ENCODE measurements at places on chromosomes 1 and 21.
A peak's percentile ranks its signal among the peaks of the same experiment; 100 is the strongest.

GRCh38 chr1:181089676-181090544 is 1.4 kb downstream of the IER5 start:
- DNase-seq = no peak

- DNase-seq = no peak
Measured at GRCh38 chr1:23578311-23578996, 19.2 kb upstream of the ID3 start.

DNA sequence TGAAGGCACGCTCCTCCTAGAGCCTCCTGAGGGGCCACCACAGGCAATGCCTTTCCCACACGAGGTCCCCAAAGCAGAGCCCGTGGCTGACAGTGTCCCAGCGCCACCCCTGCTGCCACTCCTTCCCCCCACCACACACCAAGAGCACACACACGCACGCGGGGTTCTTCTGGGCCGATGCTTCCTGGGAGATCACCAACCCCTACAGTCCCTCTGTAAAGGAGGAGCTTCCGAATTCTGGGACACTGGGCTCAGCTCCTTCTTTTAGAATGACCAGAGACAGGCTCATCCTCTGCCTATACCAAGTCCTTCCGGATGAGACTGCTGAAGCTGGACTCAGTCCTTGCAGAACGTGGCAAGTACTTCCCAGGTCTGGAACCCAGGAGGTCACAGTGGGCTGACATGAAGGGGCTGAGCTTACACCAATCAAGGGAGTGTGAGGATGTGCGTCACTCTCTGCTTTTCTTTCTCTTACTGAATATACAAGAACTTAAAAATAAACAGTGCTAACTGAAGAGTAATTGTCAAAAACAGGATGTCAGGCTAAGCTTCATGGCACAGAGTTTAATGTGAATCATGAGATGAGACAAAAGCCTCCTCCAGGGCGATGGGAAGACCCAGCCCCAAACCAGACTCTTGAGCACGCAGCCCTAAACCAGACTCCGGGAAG is 12.7 kb downstream of the SSU72 start:
- no peak for DNase-seq

- no peak for DNase-seq
Measured at GRCh38 chr1:23957096-23957495, 2.5 kb upstream of the PNRC2 start.

DNA sequence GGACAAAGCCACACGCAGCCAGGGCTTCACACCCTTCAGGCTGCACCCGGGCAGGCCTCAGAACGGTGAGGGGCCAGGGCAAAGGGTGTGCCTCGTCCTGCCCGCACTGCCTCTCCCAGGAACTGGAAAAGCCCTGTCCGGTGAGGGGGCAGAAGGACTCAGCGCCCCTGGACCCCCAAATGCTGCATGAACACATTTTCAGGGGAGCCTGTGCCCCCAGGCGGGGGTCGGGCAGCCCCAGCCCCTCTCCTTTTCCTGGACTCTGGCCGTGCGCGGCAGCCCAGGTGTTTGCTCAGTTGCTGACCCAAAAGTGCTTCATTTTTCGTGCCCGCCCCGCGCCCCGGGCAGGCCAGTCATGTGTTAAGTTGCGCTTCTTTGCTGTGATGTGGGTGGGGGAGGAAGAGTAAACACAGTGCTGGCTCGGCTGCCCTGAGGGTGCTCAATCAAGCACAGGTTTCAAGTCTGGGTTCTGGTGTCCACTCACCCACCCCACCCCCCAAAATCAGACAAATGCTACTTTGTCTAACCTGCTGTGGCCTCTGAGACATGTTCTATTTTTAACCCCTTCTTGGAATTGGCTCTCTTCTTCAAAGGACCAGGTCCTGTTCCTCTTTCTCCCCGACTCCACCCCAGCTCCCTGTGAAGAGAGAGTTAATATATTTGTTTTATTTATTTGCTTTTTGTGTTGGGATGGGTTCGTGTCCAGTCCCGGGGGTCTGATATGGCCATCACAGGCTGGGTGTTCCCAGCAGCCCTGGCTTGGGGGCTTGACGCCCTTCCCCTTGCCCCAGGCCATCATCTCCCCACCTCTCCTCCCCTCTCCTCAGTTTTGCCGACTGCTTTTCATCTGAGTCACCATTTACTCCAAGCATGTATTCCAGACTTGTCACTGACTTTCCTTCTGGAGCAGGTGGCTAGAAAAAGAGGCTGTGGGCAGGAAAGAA is 8.1 kb downstream of the PSRC1 start:
- no peak for DNase-seq

DNA sequence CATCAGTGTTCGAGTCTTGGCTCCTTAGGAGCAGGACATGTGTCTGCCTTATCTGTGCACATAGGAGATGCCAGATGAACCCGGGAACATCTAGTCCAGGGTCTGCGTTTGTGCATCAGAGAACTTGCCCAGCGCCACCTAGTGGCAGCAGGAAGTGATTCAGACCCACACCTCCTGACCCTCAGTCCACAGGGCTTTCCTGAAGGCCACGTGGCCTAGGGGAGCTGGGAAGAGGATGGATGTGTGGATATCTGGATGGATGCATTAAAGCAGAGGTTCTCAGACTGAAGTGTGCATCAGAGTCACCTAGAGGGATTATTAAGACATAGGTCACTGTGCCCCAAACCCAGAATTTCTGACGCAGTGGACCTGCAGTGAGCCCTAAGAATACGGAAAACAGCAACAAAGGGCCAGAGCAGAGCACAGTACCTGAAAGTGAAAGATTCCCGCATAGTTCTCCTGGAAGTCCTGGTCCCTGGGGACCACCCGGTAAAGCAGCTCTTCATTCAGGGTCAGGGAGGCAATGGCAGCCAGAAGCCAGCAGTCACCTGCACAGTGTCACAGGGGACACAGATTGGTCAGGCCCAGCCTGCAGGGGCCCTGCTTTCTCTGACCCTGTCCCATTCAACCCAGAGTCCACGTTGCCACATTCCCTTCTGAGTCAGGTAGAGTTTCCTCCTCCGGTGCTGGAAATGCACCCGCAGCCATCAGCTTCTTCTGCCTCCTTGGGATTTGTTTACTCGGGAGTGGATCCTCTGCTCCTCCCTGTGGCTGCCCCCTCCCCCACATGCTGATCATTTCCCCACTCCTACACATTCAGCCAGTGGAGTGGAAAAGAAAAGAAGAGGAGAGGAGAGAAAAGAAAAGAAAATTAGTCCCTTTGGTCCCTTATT is 37.0 kb downstream of the CAPN8 start:
- peak; percentile 29 for DNase-seq

DNA sequence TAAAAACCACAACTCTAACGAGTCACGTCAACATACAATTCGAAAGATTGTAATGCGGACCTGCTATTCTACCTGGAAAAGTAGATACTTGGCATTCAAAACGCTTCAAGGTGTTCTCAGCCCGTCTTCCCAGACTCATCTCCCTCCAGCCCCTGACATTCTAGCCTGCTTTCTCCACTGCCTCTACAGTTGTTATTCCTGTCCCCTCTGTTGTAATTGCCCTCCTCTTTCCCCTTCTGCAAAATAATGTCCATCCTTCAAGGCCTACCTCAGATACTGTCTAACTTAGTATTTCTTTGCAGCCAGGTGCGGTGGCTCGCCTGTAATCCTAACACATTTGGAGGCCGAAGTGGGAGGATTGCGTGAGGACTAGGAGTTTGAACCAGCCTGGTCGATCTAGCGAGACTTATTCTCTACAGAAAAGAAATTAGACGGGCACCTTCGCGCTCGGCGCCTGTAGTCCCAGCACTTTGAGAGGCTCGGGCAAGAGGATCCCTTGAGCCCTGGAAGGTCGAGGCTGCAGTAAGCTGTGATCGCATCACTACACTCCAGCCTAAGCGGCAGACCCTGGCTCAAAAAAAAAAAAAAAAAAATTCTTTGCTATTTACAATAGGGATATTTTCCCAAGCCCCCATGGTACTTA is 756 bp upstream of the RBM34 start:
- no peak for DNase-seq

DNA sequence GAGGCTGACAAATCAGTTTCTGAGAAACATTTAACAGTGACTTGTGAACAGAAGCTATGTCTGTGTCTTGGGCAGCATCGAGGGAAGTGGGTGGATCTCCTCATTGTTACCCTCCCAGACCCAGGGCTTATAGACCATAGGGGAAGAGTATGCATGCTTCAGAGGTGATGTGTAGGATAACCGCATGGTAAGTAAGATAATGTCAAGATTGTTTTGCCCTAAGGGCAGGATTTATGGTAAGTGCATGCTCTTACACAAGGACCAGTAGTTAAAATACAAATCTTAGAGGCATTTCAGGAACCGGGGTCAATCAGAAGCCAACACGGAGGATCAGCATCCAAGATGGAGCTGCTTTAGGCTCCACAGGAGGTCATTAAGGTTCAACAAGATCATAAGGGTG is 7.7 kb upstream of the PRMT2 start:
- DNase-seq = no peak

DNA sequence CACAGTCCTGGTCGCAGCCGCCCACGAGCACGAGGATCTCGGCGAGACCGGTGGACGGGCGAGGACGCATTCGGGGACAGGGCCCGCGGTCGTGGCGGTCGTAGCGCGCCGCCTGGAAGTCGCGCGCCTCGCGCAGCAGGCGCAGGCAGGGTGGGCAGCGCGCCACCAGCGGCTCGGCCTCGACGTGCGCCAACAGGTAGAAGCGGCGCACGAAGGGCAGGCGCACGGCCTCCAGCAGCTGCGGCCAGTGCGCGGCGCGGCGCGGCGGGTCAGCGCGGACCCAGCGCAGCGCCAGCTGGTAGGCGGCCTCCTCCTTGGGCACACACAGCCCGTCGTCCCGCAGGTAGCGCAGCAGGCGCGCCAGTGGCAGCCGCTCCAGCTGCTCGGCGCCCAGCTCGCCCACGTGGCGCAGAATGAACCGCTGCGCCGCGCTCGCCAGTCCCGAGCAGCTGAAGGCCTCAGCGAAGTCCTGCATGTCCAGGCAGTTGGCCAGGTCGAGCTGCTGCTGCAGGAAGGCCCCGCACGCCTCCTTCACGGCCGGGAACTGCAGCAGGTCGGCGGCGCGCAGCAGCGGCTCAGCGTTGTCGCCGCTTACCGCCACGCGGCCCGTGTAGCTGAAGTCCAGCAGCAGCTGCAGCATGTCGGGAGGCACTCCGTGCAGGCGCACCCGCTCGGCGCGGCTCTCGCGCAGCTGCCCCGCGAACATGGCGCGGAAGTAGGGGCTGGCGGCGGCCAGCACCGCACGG is 573 bp downstream of the KLHL21 start:
- DNase-seq = peak; percentile 24

DNA sequence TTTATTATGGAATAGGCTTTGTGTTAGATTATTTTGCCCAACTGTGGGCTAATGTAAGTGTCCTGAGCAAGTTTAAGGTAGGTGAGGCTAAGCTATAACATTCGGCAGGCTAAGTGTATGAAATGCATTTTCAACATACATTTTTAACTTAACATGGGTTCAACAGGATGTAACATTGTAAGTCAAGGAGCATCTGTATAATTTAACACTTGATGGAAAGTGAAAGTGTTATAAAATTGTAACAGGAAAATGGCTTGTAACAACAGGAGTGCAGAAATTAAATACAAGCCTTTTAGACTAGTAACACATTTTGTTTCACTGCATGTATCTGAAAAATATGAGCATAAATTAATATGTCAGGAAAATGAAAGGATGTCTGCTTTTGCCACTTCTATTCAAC is 42.3 kb downstream of the B3GALNT2 start:
- no peak for DNase-seq

DNA sequence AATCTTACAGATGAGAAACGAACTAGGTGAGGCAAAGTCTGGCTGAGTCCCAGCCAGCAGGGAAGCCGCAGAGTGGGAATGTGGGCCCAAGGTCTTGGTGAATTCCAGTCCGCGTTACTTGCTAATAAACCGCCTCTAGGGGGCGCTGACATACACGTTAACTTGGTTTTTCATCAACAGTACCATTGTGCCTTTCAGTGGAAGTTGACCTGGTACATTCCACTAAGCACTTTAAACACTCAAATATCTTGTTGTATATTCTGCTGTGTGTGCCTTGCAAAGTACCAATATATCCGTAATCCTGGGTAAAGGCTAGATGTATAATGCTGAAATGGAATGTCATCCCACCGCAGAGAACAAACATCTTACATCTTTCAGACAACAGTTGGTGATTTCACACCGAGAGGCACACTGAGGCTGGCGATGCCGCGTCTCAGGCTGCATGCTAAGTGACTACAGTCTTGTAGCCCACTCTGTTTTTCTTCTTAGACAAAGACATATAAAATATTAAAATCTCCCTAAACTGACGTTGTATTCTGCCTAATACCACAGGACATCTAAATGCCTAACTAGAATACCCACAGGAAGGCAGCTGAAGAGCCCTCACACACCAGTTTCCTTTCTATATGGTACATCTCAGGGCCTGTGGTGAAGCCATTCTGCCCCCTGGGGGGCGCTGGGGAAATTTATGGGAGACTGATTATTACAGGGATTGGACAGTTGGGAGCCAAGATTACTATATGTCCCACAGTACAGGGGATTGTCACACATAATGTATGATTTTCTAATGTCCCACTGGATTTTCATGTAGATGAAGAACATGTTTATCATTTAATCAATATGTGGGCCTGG is 49.2 kb upstream of the C1orf198 start:
- DNase-seq = peak; percentile 62

DNA sequence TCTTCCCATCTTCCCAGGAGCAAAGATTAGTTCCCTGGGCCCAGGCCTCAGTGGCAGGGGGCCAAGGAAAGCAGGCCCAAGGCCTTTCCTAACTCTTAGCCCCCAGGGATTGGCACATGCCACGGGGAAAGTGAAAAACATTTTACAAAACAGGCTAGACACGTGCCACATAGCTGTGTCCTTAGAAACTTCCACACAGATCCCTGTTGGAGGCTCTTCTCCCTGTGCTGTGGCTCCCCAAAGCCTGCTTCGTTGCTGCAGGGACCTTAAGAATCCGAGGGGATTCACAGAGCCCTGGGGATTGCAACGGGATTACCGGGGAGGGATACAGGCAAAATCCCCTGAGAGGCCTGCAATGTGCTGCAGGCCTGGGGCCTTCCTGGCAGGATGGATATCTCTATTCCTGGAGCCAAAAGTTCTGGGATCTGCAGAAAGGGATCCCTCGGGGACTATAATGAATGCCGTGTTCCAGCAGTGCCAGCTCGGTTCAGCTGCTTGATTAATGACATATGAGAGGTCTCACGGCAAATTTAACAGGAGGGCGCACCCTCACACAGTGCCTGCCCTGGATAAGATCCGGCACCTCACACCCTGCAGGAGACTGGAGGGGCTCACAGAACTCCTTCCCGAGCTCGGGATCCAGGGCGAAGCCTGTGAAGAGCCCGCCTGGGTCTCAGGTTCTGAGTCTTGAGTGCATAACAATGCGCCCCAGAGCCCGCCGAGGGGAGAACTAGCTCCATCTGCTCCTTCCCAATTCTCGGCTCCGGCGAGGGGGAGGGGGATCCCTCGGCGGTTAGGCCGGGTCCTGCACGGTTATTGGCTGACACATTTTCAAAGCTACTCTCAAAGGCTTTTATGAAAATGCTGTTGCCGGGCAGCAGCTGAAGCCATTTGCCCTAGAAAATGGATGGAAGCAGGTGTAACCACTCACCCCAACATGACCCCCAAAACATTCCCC is 15.3 kb upstream of the RGS8 start:
- no peak for DNase-seq

DNA sequence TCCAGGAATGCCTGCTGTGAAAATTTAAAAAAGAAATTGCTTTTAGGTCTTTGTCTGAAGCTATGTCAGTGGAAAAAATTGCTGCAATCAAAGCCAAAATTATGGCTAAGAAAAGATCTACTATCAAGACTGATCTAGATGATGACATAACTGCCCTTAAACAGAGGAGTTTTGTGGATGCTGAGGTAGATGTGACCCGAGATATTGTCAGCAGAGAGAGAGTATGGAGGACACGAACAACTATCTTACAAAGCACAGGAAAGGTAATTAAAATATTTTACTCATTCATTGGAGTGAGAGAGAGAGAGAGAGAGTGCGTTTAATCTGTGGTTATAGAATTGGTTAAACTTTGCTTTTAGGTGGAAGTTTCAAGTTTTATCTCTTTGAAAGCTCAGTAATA is 20.0 kb downstream of the CDC73 start:
- no peak for DNase-seq

- no peak for DNase-seq
Measured at GRCh38 chr21:34996304-34997101, 52.6 kb downstream of the RUNX1 start.

Measured in kidney capillary endothelial cell (primary cell).